A673 (cell line): ENCODE measurements at places on chromosomes 2 and 18.
A peak's percentile ranks its signal among the peaks of the same experiment; 100 is the strongest.

DNA sequence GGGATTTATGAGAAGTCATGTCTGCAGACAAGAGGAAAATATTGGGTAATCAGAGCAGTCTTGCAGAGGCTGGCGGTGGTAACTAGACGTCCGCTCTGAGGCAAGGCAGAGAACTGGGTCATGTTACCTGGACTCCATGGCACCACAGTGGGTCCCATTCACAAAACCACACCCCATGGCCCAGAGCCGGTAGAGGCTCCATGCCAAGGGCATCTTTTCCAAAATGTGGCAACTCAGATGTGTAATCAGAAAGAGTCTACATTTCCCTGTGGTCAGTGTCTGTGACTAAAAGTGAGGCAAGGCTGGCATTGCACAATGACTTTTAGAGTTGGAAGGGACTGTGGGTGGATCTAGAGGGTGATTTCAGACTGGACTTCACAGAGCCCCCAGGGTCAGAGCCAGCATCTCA is 113.1 kb downstream of the MREG start:
- DNase-seq = no peak

DNA sequence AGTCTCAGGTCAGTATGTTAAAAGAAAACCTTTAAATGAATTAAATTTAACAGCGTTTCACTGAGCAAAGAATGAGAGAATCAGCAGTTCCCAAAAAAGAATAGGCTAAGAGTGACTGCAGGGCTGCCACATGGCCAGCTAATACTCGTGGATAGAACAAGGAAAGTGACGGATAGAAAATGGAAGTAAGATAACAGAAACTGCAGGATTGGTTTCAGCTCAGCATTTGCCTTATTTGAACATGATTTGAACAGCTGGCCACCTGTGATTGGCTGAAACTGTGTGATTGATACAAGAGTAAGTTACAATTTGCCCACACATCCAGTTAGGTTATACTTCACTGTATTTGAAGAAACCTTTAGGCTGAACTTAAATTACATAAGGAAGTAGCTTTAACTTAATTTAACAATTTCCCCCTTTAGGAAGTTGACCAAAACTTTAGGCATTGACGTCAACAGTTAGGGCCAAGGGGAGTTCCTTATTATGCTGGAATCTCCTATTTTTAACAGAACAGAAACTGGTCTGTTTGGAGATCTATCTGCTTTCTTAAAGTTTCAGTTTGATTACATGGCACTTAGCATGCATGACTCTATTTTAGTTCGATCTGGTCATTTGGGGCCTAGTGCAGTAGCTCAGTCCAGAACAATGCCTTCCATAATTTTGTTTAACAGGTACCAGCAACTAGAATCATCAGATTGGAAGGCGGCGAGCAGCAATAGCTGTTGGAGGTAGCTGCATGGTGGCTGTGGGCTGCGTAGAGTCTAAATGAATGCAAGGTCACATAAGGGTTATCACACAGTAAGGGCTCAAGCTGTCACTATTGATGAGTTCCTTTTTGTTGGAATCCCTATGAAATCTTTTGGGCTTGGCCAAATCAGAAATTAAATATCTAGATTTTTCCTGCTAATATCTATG is 143.4 kb downstream of the TRIM43 start:
- DNase-seq = no peak

DNA sequence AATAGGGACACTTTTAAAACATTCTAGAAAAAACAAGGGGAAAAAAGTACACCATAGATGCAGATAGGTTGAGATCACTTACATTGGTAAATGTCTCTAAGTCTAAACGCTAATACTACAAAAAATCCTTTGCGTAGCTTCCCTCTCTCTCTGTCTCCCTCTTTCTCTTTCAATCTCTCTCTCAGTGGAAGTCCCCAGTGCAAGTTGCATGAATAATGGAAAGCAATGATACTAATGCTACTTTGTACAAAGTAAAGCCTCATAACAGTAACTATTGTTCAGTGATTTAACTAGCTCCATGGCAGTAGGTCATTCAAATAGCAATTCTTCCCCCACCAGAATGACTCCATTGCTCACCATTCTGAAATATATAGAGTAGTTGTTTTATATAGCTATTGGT is 12.8 kb downstream of the MEIS1 start:
- no peak for DNase-seq

DNA sequence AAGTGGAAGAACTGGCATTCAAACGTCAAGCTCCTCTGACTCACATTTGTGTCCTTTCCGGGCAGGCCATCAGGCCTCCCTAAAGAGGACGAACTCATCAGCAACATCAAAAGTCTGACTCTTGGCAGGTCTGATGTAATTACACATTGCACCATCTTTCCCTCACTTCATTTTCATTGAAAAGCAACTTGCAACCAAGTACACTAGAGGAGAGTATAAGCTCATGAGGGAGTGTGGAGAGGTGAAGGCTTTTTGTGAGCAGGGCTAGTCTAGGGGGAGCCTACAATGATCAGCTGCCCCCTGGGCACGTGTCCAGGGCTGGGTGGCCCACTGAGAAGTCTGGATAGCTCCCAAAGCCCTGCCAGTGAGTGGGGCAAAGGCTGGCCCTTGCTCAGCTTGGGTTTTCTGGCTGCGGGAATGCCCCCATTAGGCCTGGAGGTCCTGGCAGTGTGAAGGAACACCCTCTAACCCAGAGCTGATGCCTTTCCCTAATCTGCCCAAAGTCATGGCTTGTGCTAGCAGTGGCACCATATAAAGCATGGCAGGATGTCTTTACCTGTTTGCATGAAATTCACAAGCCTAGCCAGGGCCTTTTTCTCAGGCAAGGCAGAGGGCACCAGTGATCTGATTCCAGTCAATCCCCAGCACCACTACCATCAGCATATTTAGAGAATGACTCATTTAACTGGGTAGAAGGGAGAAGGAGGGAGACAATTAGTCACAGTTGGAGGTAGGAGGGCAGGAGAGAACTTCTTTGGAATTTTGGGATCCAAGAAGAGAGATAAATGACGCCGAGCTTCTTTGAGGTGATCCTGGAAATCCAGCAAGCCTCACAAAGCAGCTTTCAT is 8.5 kb upstream of the DAW1 start:
- peak; percentile 70 for DNase-seq
